Caudate nucleus (tissue), 63 donors: ENCODE measurements at places on chromosomes 6 and 20.

DNA sequence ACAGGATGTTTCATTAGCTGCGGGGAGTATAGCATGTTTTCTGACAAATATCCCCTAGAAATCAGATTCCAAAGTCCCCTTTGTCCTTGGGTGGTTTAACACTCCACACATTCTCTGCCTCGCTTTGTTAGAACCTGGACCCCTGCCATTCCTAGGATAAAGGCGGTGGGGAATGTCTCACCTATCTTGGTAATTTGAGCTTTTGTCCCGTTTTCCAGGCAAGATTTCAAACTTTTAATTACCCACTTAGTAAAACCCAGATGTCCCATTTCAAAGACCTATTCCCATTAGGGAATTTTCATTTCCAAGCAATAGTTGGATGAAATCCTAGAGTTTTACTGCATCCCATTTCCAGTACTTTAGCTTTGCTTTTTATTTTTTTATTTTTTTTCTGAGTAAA, 501.0 kb upstream of the MAP3K7 start:
- peak; percentile 19 for DNase-seq

- DNase-seq, result no peak
Measured at GRCh38 chr6:77034161-77034560, 429.1 kb downstream of the HTR1B start.

DNA sequence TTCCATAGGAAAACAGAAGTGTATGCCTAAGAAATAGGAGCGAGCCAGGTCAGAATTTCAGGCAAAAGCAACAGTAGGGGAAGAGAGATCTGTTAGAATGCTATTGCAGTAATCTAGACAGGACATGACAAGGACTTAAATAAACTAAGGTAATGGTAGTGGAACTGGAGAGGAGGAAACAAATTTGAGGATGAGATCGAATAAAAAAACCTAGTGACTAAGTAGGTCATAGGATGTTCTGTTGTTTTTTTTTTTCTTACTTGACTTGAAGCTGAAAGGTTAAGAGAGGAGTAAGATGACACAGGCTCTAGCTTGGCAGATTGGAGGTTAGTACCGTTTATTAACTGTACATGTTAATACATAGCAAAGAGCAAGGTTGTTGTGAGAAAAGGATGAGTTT, 28.6 kb downstream of the ORC3 start:
- DNase-seq, result no peak

- no peak for DNase-seq
Measured at GRCh38 chr6:72699159-72699558, 77.3 kb downstream of the KCNQ5 start.

- no peak for DNase-seq
Measured at GRCh38 chr6:23980965-23981364, 145.1 kb upstream of the NRSN1 start.

- peak; percentile 65 for DNase-seq
Measured at GRCh38 chr6:111482188-111482958, 645 bp downstream of the REV3L start.

DNA sequence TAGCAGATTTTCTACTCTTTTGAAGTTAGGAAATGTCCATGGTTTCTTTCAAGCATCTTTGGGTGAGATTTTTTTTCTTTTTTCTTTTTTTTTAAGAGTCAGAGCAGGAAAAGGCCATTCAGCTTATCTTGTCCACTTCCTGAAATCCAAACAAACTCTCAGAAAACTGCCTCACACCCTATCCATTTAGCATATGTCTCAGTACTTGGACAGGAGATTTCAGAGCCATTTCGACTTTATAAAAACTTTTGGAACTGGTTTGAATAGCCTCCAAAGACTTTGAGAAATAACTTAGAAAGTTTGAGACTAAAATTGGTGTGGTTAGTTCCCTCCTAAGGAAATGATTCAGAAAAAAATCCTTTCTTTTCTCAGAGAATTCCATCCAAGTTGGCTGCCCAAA, 125.1 kb downstream of the MYLK4 start:
- DNase-seq, result no peak

- no peak for DNase-seq
Measured at GRCh38 chr6:159646116-159646515, 46.9 kb downstream of the SOD2 start.

- DNase-seq, result no peak
Measured at GRCh38 chr20:32227306-32227705, 19.6 kb downstream of the POFUT1 start.

DNA sequence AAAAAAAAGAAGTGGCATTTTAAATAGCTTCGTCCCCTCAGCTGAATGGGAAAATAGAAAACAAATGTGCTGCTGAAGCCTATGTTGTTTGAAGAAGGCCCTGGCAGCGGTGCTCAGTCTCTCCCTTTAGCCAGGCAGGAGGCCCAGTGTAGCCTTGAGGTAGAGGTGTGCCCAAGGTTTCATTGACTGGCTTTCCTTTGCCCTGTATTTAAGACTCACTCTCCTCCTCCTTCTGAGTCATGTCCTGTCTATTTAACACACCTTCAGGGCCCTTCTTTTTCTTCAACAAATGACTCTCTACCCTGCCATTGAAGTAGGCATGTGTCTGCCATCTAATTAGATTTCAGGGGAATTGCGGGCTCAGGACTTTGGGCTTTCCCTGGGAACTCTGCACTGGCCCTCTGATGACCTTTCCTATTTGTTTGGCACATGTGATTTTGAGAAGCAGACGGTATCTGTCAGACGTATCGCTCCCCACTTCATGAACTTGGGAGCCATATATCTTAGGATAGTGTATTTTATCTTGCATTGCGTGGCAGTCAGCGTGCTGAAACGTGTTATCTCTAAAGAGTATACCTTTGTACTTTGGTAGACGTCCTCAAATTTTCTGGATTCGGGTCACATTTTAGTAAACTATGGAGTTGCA, 4.3 kb downstream of the TJAP1 start:
- DNase-seq, result no peak

DNA sequence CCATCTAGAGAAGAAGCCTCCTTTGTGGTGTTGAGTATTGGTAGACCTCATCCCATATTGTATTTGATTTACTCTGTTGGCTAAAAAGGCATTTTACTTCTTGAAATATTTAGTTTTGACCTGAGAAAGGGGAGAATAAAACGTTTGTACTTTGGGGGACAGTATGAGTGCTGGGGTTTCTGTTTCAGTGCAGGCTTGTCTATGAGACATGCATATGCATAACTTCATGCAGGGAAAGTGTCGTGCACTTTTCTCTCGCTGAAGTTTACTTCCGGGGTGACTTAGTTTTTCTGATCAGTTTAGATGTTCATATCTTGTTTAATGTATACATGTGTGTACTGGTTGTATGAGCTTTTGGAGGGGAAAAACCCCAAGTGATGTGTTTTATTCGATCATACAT, 59.5 kb downstream of the UTRN start:
- no peak for DNase-seq

DNA sequence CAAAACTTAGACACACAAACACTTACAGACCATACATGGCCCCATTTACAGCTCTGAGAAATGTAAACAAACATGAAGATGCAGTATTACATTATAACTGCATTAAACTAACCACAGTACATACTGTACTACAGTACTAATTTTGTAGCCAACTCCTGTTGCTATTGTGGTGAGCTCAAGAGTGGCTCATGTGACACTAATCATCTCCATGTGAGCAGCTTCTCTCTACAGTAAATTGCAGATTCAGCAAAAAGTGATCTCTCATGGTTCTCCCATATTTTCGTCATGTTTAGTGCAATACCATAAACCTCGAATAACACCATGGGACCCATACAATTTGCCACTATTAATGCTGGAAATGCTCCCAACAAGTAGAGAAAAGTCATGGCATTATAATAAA, 860.4 kb downstream of the EPHA7 start:
- no peak for DNase-seq

DNA sequence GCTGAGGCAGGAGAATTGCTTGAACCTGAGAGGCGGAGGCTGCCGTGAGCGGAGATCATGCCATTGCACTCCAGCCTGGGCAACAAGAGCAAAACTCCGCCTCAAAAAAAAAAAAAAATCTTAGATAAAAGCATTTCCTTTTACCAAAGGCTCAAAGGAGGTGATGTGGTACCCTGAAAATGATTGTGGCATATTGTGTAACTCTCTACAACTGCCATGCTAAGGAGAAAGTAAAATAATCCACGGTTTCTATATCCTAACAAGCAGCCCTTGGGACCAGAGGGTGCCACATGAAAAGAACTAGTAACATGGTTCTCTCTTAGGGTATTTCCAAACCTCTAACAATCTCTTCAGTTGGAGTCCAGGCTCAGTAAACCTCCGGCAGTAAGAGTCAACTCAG, 38.8 kb upstream of the SLA2 start:
- DNase-seq, result no peak

GRCh38 chr6:4935486-4935885, 68.4 kb downstream of the RPP40 start:
- no peak for DNase-seq

- DNase-seq, result no peak
Measured at GRCh38 chr6:1263850-1264377, 48.0 kb upstream of the FOXQ1 start.

GRCh38 chr6:88442737-88443136, 276.6 kb upstream of the CNR1 start:
- DNase-seq, result no peak

DNA sequence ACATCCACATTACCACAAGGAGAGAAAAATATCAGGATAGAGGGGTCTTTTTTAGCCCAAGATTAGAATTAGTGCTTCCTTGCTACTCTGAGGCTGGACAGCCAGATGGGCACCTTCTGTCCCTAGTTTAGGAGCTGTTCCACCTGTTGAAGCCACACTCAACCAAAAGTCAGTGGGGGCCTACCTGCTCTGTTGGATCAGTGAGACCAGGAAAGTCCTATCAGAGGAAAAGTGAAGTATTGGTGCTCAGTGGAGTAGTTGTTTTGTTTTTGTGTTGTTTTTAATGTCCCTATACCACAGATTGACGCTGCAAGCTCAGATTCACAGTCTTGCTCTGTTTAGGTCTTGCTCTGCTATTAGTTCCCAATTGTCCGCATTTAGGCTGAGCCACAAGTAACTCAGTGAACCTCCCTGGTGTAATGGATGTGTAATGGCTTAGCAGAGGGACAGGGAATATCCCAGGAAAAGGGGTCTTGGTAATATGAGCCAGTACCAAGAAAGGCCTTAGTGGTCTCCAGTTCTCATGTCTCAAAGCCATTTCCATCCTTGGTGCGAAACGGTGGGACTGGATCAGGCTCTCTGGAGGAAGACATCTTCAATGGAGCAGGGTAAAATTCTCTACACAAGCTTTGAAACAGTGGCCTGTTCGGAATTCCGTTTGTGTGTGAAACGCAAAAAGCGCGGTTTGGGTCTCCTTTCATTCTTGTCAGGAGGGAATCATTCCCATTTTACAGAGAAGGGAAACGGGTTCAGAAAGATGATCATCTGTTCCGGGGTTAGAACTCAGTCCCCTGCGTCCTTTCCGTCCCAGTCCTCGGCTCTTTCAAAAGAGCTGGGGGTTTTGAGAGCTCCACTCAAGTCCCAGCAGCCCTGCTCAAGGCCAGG, 631 bp upstream of the PABPC1L start:
- no peak for DNase-seq

DNA sequence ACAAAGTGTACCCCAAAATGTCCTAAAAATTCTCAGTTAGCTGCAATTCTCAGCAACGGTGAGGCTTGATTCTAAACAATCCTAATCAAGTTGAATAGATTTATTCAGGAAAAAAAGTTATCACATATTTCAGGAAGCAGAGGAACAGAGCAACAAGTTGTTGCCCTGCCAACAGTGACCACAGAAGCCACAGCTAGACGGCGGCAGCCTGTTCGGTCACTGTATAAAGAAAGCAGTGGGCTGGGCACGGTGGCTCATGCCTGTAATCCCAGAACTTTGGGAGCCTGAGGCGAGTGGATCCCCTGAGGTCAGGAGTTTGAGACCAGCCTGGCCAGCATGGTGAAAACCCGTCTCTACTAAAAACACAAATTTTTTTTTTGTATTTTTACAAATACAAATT, 171.2 kb upstream of the BMP5 start:
- no peak for DNase-seq

GRCh38 chr6:110239526-110240274, 59.5 kb downstream of the CDC40 start:
- DNase-seq, result no peak

GRCh38 chr6:90131614-90132423, 164.8 kb downstream of the BACH2 start:
- peak; percentile 52 for DNase-seq

DNA sequence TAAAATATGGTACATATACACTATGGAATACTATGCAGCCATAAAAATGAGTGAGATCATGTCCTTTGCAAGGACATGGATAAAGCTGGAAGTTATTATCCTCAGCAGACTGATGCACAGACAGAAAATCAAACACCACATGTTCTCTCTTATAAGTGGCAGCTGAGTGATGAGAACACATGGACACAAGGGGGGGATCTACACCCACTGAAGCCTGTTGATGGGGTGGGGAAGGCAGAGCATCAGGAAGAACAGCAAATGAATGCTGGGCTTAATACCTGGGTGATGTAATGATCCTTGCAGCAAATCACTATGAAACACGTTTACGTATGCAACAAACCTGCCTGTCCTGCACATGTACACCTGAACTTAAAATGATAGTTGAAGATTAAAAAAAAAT, 71.3 kb downstream of the MANEA start:
- no peak for DNase-seq

- DNase-seq, result no peak
Measured at GRCh38 chr20:19045371-19045770, 167.1 kb upstream of the SLC24A3 start.

DNA sequence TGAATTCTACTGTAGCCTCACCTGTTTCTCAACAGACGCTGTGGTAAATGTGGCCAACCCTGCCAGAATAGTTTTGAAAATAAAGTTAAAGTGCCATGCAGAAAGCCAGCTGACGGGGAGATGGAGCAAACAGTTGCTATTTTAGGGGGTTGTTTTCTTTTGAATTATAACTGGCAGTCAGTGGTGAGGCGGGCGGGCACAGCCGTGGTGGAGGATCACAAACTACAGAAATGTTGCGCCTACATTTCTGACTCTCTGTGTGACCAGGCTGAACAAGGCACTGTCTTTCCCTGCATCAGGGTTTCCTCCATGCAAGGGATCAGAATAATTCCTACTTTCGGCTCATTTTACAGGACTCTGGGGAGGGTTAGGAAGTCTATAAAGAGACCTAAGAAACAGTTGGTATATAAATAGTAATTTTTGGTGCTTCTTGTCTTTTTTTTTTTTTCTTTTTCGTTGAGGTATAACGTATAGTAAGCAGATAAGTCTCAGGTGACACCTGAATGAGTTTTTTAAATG, 17.2 kb downstream of the CHMP4B start:
- DNase-seq, result no peak

- no peak for DNase-seq
Measured at GRCh38 chr6:92681401-92681800, 738.0 kb downstream of the EPHA7 start.

GRCh38 chr20:37359331-37359730, 13.4 kb downstream of the SRC start:
- DNase-seq, result no peak

- no peak for DNase-seq
Measured at GRCh38 chr6:49110916-49111315, 352.1 kb downstream of the MMUT start.
